Upper lobe of left lung (tissue), 6 donors: ENCODE measurements at places on chromosomes 2 and 18.

DNA sequence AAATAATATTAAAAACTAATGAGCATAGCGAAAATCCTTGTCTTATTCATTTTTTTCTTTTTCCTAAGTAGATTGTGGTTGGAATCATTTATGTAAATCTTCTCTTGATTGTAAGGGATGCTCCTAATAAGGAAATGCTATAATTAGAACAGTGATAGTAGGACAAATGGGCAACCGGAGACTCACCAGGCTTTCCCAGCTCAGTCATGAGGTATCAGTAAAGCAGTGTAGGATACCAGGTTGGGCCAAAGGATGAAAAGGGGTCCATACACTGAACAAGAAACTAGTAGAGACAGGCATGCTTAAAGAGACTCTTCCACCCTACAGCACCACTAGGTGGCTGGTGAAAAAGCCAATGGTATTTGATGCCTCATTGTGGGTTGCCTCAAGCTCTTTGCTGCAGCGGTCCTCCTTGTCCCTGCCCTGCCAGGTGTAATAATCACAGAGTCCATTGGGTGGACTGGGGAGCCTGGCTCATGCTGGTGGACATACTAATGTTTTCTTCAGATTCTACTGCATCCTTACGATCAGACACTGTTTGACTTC, 71.4 kb upstream of the FAM98A start:
- DNase-seq: no peak

DNA sequence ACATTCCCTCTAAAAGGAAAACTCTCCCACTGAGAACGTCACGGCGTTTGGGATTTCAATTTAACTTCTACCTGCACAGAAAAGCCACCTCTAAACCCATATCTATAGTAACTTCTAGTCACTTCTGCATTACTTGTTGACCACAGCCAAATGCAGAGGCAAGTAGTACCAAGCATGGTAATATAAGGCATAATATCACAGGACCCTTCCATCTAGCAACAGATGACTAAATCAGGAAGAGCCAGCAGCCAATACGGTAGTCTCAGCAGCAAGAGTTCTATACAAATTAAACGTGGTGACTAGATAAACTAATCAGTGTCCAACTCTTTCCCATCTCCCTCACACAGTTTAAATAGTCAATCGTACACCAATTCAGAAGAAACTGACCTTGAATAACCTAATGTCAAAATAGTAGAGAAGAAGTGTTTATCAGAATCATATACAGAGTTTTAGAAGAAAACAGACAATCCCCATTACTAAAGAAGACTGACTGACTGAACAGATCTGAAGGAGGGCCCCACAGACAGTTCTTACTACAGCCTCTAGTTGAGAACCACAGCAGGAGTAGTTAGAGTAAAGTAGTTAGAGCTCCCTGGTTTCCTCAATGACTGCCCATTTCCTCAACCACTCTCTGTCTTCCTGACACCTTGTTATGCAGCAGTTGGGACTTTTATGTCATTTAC, 30.0 kb downstream of the MEMO1 start:
- no peak for DNase-seq

- DNase-seq: no peak
Measured at GRCh38 chr18:68262690-68263294, 452.1 kb downstream of the TMX3 start.

DNA sequence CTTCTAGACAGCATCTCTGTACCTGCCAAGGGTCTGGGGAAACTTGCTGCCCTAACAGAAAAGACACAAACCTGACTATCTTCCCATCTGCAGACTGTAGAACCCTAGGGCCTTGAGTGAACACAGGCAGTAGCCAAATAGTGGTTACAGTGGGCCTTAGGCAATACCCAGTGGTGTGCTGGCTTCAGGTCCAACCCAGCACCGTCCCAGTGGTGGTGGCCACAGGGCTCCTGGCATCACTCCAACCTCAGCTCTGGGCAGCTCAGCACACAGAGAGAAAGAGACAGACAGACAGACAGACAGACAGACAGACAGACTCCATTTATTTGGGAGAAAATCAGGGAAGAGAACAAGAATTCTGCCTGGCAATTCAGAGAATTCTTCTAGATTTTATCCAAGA, 29.3 kb upstream of the UPP2 start:
- peak; percentile 25 for DNase-seq

DNA sequence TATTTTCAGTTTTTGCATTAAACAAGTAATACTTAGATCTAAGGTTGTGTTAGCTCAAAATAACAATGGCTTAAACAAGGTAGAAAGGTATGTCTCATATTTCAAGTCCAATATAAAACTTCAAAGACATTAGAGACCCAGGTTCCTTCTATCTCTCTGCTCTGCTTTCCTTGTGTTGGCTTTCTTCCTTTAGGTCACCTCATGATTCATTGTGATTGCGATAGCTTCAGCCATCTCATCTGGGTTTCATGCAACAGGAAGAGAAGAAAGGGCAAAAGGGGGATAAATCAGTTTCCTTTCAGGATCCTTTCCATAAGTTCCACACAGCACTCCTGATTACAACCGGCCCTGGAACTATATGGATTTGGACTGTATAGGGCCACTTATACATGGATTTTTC, 16.0 kb upstream of the TBR1 start:
- no peak for DNase-seq

DNA sequence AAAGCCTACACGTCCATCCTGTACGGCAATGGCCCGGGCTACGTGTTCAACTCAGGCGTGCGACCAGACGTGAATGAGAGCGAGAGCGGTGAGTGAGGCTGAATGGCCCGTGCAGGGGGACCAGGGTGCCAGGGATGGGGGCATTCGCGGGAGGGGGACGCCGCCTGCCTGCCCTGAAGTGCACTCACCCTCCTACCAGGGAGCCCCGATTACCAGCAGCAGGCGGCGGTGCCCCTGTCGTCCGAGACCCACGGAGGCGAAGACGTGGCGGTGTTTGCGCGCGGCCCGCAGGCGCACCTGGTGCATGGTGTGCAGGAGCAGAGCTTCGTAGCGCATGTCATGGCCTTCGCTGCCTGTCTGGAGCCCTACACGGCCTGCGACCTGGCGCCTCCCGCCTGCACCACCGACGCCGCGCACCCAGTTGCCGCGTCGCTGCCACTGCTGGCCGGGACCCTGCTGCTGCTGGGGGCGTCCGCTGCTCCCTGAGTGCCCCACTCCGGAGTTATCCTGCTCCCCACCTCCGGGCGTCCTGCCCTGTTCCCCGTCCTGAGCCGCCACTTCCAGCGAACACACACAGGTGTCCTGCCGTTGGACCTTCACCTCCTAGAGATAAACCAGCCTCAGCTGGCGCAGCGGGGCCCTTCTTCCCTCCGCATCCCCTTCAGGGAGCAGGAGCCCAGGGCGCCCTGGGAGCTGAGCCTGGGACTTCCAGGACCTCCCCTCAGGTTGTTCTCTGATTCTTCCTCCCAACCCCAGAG, 2.9 kb downstream of the ALPI start:
- DNase-seq: peak; percentile 82

DNA sequence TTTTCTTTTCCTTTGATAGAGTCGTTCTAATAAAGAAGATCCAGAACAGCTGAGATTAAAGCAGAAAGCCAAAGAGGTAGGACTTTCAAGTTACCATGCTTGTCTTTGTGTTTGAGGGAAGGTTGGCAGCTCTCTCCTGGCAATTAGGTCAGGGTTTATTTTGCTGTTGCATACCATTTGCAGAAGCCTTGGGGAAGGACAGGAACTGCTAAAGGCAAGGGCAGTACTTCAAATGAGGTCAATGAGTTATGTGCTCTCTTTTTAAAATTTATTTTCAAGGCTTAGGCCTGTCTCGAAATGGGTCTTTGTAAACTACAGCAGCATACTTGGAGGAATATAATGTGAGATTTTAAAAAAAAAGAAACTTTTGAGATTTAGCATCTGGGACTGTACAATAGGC, 108.9 kb downstream of the TAF4B start:
- no peak for DNase-seq

DNA sequence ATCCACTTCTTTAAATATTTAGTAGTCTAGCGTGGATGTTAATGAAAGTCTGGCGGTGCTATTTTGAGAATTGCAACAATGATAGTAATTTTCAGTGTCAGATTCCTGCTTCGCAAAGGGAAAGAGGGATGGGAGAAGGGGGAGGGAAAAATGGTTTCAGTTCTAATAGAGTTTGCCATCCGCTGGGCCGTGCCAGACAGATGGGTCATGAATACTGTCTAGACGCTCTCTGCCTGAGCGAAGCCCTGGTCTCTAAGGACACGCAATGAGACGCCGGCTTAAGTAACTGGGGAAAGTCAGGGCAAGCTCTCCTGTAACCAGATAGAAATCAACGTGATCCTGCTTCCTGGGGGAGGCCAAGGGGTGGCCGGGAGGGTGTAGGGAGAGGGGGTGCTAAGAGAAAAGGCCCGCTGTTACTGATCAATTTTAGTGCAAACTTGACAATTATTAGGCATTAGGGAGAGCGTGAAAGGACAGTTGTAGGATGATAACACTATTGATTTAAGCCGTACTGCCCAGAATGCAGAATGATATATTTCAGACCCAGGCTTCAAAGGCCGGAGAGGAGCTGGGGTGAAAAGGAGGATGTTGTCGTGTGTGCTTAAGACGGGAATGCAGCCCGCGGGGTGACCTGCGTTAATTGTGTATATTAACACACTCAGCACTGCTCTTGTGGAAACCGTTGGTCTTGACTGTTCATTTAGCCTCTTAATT, 229.2 kb downstream of the LDLRAD4 start:
- no peak for DNase-seq

DNA sequence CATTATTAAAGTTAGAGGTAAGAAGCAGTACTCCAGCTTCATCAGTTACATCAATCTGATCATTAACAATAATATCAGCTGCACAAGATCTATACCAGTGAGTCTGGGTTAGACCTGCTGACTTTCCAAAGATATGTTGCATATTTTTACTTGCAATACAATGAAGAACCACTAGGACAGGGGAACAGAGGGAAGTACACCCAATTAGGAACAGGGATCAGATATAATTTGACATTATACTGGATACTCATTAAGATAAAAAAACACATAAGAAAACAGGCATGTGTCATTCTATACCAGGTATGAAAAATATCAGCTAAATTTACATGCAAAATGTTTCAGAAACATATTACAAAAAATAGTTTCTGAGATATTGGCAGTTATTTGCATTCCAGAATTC, 995.1 kb upstream of the DDX18 start:
- no peak for DNase-seq

DNA sequence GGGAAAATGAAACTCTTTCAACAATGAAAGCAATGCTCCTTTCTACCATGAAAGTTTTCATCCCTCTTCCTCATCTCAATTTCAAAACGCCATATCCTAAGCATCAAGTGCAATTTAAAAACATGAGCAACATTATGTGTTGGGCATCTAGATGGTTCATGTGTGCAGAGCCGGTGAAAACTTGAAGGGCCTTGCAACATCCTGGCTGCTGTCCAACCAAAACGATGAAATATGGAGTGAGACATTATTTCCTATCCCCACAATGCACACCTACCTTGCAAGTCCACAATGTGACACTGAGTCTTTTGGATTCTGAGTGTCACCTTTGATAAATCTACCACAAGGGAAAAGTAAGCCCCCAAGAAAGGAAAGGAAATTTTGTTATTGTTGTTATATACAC, 110.0 kb downstream of the NCKAP5 start:
- no peak for DNase-seq

DNA sequence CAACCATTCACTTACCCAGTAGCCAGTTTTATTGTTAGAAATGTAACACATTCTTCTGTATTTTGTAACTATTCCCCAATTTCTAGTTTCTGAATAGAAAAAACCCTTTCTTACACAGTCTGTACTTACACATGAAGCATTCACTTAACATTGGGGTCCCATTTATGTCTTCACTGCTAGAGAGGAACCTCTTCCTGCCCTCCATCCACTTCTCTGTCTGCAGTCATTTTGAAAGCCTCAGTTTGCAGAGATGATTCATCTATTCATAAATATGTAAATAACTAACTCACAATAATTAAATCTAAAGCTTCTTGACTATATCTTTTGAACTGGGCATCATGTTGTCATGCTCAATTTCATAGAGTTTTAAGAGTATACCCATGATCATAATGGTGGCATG, 55.9 kb downstream of the ZRANB3 start:
- DNase-seq: no peak

- no peak for DNase-seq
Measured at GRCh38 chr2:124437811-124438210, 412.7 kb downstream of the CNTNAP5 start.

- no peak for DNase-seq
Measured at GRCh38 chr2:219003267-219003634, 10.0 kb upstream of the CRYBA2 start.

DNA sequence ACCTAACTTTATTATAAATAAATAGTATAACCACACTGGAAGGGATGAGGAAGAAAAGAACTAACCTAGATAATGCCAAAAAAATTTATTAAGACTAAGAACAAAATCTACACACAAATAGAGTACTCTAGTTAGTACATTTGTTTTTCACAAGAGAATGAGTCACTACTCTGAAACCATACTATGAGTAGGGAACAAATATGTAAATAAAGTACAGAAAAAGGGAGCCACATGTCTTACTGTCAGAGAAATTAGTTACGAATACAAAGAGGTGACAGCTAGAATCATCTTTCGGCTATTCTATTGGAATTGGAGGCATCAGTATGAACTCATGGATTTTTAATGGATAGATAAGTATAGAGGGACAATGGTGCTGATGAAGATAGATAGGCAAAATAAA, 150.5 kb downstream of the COPS8 start:
- no peak for DNase-seq

DNA sequence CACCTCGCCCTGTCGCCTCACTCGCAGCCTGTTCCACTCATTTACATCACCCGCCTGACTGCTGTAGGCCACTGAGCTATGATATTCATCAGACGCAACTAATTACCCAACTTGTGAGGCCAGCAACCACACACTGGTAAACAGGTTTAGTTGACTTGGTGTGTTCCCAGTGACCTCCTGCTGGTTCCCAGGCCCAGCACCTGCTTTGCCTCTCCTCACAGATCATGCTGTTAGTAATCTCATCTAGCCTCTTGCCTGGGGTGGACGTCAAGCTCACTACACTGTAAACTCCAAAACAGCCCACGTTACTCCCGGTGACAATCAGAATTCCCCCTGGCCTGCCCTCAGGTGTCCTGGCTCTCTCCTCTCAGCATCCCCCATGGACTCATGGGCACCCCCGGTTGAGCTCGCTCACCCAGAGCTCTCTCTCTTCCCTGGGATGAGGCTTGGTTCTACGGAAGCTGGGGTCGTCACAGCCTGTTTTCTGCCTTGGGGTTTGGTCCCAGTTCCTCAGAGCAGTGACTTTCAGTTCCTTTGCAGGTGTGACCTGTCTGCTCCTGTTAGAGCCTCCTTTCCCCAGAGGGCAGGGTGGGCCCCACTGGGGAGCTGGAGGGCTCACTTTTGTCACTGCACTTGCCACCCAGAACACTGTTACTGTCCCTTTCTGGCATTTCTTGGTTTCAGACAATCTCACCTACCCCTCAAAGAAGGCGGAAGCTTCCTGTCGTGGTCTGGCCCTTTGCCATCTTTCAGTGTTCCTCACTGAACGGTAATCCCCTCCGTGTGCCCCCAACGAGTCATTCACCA, 40.3 kb downstream of the INPP5D start:
- DNase-seq: no peak

- no peak for DNase-seq
Measured at GRCh38 chr18:13463526-13464210, 245.1 kb downstream of the LDLRAD4 start.
